Left ventricle myocardium inferior (tissue), 1 donor: ENCODE measurements at places on chromosomes 2 and 18. TPM values are rescaled to one million over a fixed set of nuclear protein-coding genes. Genes with fewer than 3 reads are reported as not detected.

DNA sequence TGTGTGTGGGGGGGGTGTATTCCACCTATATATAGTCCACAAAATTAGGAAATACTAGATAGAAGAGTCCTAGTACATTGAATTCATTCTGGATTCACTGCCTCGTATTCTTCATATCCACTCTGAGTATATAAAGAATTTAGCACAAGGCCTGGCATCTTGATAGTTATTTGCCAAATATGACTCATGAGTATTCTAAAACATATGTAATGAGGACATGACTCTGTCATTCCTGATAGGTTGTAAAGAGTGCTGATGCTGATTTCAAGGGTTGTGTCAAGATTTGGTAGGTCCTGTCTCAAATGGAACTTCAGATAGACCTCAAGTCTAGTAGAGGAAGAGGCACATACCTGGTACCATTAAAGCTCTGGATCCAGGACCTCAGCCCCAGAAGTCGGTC, 173.4 kb upstream of the BOD1L2 start:
- DNase-seq, result no peak

Gene BCL2L11
- total RNA-seq, result 8.4 TPM

- no peak for DNase-seq
Measured at GRCh38 chr18:60197671-60198462, 174.7 kb downstream of the MC4R start.

- no peak for DNase-seq
Measured at GRCh38 chr2:209383212-209383611, 40.6 kb upstream of the MAP2 start.

- no peak for DNase-seq
Measured at GRCh38 chr18:34562252-34562870, 147.7 kb upstream of the DTNA start.

- no peak for DNase-seq
Measured at GRCh38 chr2:189641002-189641401, 20.3 kb upstream of the ASNSD1 start.

- DNase-seq, result peak; percentile 64
Measured at GRCh38 chr2:86254576-86255538, 55.6 kb downstream of the MRPL35 start.

Gene NMUR1
- total RNA-seq, result 0.41 TPM

- DNase-seq, result no peak
Measured at GRCh38 chr2:204726831-204727230, 181.6 kb downstream of the PARD3B start.

- DNase-seq, result no peak
Measured at GRCh38 chr2:27701676-27702075, 38.0 kb downstream of the SLC4A1AP start.

DNA sequence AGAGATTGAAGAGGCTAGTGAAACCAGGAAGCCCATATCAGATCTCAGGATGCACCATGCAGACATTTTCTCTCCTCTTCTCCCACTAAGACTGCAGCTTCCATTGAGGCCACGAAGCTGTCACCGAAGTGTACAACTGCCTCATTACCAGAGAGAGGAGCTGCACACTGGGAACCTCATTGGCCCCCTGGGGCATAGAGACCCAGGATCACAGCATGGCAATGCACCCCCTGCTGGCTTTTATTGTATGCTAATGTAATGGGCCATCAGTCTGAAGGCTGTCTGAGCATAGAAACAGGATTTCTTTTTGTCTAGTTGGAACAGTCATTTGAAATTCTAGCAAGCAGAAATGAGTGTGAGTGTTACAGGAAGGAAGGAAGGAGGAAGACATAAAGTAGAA, 861.6 kb upstream of the CELF4 start:
- DNase-seq, result no peak

- DNase-seq, result no peak
Measured at GRCh38 chr2:127174136-127174535, 46.0 kb downstream of the CYP27C1 start.

Gene PARD6G
- 2.0 TPM for total RNA-seq

GRCh38 chr18:60649107-60649506, 276.5 kb upstream of the MC4R start:
- no peak for DNase-seq

GRCh38 chr18:2223849-2224248, 347.5 kb downstream of the METTL4 start:
- DNase-seq, result no peak

Gene CYP26B1
- 1.5 TPM for total RNA-seq

DNA sequence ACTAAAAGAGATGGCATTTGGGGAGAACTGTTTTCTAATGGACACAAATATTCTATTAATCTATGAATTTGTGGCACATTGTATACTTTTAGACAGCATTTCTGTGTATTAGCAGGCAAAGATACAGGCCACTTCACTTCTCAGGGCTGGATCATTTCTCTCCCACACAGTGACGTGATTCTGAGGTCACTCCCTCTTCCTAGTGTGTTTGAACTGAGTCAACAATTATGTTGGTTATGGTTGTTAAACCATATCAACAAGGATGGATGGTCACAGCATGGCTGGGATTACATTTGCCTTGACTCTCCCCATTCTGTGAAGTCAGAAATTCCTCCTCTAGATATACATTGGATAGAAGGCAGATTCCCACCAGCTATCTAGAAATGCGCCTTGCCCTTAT, 11.6 kb downstream of the NOSTRIN start:
- no peak for DNase-seq

Gene ELOA2
- total RNA-seq, result not detected

DNA sequence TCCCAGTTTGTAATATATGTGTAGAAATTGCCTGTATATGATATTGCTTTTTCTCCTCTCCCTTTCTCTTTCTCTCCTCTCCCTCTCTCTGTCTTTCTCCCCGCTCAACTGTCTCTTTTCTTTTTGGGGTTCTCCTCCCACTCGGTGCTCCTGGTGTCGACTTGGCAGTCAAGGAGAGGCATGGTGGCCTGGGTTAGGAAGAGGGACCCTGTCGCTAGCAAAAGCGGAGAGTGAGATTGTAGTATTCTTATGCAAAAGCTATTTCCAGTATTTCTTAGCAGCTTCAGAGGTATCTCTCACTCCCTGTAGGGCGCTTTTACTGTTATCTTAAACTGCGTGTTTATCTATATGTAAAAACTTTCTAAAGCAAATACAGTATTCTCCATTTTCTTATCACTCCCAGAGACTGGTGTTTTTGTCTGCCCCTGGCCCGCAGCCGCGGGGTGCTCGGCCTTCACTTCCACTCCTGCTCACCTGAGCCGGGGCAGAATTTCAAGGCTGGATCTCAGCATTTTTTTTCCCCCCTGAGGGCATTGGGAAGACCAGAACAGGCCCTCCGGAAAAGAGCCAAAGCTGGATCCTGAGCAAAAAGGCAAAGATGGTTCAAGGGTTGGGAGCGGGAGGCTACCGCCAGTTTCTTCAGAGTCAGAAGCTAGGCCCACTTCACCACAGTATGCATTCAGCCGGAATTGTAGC, 4.3 kb downstream of the SIX3 start:
- DNase-seq, result no peak

DNA sequence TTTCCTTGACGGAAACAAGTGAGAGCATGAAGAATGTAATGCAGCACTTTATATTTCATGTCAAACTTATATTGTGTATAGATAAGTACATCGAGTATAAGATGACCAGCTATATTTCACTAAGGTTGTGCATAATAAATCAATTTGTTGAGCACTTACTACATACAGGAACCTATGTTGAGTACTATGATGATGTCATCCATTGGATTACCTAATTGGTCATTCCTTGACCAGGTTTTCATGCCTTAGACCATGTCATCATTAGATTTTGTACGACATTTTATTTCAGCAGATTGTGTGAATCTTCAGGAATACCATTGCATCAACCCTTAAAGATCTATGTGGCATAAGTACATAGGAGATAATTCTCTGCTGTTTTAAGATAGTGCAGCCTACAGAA, 119.7 kb downstream of the CPS1 start:
- no peak for DNase-seq

Gene RPRM
- not detected for total RNA-seq

DNA sequence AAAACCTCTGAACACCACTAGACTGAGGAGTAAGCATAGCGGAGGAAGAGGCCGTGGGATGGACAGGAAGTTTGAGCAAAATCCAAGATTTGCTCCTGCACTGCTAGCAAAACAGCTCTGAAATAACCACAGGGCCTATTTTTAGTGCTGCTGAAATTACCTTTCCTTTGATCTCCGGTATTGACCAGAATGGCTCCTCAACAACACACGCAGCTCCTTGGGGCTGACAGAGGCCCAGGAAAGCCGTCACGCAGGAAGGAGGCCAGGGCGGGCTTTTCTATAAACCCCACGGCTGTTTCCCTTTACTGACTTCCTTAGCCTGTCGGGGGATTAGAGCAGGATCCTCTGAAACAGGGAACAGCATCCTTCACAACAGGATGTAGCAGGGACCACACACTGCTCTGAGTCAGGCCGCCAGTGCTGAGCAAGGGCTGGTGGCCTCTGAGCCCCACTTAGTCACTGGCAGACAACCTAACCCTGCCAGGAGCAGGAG, 80.8 kb upstream of the LCLAT1 start:
- DNase-seq, result no peak
